ENCODE measurements at places on chromosomes 2 and 18.
A peak's percentile ranks its signal among the peaks of the same experiment; 100 is the strongest.

DNA sequence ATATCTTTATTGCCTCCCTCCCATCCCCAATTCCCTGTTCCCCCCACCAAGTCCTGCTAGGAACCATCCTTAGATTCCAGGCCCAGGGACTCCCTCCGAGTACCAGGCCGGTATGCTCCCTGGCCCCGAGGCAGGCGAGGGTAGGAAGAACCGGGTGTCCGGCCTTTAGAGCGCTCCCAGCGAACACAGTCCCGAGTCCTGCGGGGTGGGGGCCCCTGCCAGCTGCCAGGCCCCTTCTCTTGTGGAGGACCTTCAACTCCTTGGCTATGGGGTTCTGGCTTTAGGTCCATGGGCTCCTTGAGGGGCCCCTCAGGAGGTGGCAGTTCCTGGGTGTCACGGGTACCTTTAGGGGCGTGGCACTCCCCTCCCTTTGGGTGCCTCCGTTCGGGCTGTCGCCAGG lies 4.4 kb downstream of the BCS1L start:
- peaks cover 43% of the 10 kb centered on the region for H3K36me3 ChIP-seq
- H3K4me1 ChIP-seq: peaks cover 13% of the 10 kb centered on the region
- DNase-seq: no peak
- no peak overlapping the region for H3K4me3 ChIP-seq
- H3K27me3 ChIP-seq: peaks cover 1% of the 10 kb centered on the region

DNA sequence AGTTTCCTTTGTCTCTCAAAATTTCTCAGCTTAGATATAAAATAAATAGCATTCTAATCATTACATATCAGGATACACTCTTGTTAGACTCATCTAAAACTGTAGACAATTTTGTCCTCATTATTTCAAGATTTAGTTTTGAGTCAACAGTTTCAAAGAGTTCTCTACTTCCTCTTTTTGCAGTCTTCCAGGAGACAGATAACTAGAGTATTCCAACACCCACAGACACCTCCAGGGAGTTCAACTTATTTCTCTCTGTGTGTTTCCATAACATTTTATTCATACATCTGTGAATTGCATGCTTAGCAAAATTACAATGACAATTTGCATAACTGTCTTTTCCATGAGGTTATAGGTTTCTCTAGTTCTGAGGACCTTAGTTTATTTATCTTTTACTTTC lies 166.6 kb upstream of the HNMT start:
- H3K27ac ChIP-seq: no peak overlapping the region
- H3K4me3 ChIP-seq: no peak overlapping the region
- no peaks in the 10 kb centered on the region for H3K27me3 ChIP-seq
- H3K4me1 ChIP-seq: no peaks in the 10 kb centered on the region
- DNase-seq: no peak

DNA sequence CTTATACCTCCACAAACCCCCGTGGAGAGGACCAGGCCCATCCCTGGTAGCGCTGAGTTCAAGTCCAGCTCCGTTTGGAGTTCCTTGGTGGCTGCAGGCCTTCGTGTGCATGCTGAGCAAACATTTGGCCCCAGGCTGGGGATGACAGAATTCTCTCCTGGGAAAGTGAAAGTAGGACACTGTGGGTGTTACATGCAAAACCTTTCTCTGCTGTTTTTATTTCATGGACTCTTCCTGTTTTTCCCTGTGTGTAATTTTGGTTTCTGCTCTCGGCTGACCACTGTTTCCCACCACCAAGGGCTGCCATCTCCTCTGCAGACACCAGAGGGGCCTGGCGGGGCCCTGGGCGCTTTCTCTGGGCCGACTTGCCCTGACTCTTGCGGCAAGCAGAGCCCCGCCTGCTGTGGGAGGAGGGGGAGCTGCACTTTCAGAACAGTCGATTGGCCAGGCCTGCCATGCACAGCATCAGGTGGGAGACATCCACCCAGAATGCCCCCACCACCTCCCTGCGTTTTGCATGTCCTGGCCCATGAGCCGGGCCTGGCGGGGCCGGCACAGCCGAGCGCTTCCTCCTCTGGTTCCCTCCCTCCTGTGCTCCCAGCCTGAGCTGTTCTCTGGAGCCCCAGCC lies 102.4 kb downstream of the CABLES1 start:
- H3K4me3 ChIP-seq: peak overlapping the region; percentile 62
- peak overlapping the region; percentile 71 for H3K27ac ChIP-seq
- H3K4me1 ChIP-seq: peaks cover 44% of the 10 kb centered on the region
- peaks cover 8% of the 10 kb centered on the region for H3K36me3 ChIP-seq

DNA sequence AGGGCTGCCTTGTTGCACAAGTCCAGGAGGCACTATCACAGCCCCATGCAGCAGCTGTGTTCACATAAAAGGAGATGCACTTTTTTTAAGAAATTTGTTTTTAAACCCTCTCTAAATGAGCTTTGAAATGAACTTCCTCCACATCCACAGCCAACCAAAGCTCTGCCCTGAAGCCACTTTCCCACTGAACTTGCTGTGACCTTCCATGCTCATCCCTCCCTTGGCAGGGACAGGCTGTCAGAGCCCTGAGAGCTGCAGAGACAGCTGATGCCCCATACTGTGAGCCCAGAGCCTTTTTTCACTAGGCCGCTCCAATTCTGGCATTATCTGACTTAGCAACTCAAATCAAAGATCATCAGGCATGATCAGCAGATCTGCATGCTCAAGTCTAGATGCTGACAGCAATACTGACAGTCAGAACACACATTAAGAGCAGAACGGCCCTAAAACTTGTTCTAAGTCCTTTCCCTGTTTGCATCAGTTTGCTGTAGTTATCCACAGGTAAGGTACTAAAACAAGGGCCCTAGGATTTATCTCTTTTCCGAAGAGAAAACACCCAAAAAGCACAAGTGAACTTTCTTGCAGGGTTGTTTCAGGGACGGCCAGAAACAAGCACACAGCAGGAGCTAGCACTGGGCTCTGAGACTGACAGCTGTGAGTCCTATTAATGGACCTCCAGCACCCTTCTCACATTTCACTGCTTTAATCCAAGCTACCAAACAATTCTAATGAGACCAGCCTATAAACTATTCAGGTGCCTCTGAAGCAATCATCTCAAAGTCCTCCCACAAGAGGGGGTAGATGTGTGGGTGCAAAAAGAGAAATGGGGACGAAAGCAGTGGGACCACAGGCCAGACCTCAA lies 34.9 kb downstream of the RNU4ATAC start:
- H3K4me1 ChIP-seq: peaks cover 21% of the 10 kb centered on the region
- H3K36me3 ChIP-seq: peaks cover 1% of the 10 kb centered on the region
- no peak overlapping the region for H3K4me3 ChIP-seq

- H3K4me1 ChIP-seq: peaks cover 14% of the 10 kb centered on the region
- H3K27me3 ChIP-seq: no peaks in the 10 kb centered on the region
- no peak overlapping the region for H3K4me3 ChIP-seq
- no peak for DNase-seq
- no peak overlapping the region for H3K27ac ChIP-seq
Observed at GRCh38 chr2:196745711-196746110, 53.8 kb downstream of the GTF3C3 start.

DNA sequence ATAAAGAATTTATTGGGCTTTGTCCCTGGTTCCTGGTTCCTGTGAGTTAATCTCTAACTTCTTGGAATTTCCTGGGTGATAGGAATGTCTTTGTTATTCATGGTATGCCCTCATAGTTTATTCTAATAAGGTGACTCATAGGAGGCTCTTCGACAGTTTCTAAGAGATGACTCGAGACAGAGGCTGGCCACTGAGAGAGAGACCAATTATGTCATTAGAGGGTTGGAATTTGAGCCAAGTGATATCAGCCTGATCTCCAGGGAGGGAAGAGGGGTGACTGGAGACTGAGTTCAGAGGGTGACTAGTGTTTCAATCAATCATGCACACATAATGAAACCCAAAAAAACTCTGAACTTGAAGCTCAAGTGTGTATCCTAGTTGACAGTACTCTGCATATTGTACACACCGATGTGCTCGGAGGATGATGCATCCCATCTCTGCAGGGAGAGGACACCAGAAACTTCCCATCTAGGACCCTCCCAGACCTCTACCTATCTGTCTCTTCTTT lies 185.7 kb downstream of the MTCL1 start:
- H3K27me3 ChIP-seq: peaks cover 2% of the 10 kb centered on the region
- H3K4me3 ChIP-seq: no peak overlapping the region
- H3K27ac ChIP-seq: no peak overlapping the region
- no peaks in the 10 kb centered on the region for H3K4me1 ChIP-seq
- no peak for DNase-seq
- H3K36me3 ChIP-seq: no peaks in the 10 kb centered on the region

DNA sequence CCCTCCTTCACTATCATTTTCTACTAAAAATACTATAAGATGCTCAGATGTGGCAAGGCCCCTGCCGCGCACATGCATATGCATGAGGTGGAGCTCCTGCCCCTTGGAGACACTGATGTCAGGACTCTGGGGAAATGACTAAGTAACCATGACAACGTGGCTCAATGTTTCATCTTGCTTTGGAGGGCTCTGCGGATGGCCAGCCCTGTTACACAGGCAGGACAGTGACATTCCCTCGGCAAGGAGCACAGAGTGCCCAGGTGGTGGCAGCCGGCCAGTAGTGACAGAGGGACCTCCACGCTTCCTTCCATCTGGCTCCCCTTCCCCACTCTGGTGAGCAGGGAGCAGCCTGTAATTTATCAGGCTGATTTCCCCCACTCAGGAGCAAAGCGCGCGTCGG lies 364.1 kb downstream of the SS18 start:
- no peak overlapping the region for H3K4me3 ChIP-seq
- DNase-seq: no peak

GRCh38 chr2:46873604-46874068 lies 42.0 kb downstream of the MCFD2 start:
- no peak overlapping the region for H3K4me3 ChIP-seq
- DNase-seq: no peak
- H3K36me3 ChIP-seq: no peaks in the 10 kb centered on the region
- H3K4me1 ChIP-seq: peaks cover 9% of the 10 kb centered on the region

GRCh38 chr18:45540125-45540524 lies 75.2 kb upstream of the SLC14A2 start:
- H3K27ac ChIP-seq: no peak overlapping the region
- H3K27me3 ChIP-seq: peaks cover 4% of the 10 kb centered on the region

GRCh38 chr2:239685556-239685955 lies 284.7 kb upstream of the HDAC4 start:
- H3K27me3 ChIP-seq: peaks cover 27% of the 10 kb centered on the region
- no peaks in the 10 kb centered on the region for H3K4me1 ChIP-seq
- no peak overlapping the region for H3K4me3 ChIP-seq
- DNase-seq: no peak

DNA sequence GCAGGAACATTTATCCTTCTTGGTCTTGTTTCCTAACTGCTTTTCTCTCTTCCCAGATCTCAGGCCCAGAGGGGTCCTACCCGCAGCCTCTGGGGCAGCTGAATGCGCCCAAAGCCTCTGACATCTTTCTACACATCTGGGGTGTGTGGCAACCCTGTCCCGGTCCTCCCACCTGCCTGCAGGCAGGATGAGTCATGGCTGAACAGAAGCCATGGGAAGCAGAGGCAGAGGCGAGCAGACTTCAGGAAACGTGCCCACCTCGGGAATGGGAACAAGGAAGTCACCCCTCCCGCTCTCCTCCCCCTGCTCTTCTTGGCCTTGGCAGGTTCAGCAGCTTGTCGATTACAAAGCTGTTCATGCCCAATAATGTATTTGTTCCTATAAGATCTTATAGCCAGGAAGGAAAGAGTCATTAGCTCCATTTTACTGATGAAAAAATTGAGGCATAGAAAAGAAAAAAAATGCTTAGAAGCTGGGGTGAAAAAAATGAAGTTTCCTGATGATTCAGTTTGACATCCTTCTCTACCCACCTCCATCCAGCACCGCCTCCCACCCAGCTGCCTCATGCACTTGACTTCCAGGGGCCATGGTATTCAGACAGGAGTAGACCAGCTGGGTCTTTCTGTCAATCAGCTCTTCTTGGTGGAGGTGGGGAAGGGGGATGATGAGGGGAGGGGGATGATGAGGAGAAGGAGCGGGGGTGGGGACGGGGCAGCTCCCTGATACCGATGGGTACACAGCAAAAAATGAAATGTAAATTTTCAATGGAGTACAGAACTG lies 10.4 kb upstream of the KCNF1 start:
- no peak overlapping the region for H3K4me3 ChIP-seq
- DNase-seq: no peak
- H3K27me3 ChIP-seq: peaks cover 15% of the 10 kb centered on the region
- H3K36me3 ChIP-seq: no peaks in the 10 kb centered on the region
- no peak overlapping the region for H3K27ac ChIP-seq

- no peak overlapping the region for H3K4me3 ChIP-seq
- no peak overlapping the region for H3K27ac ChIP-seq
- no peaks in the 10 kb centered on the region for H3K36me3 ChIP-seq
- H3K4me1 ChIP-seq: no peaks in the 10 kb centered on the region
Observed at GRCh38 chr2:14910654-14911053, 278.1 kb downstream of the LRATD1 start.

DNA sequence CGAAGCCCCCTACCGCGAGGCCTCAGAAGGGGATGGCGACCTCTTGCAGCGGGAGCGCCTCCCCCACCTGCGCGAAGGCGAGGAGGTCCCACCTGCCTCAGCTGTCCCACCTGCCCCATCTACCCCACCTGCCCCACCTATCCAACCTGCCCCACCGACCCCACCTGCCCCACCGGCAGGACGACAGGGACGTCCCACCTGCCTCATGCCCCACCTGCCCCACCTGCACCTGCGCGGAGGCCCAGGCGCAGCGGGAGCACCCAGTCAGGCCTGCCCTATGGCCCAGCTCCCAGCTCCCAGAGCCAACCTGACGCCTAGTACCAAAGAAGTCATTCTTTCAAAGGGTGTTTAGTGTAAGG lies 489.1 kb upstream of the SMIM21 start:
- H3K27me3 ChIP-seq: peaks cover 14% of the 10 kb centered on the region
- no peaks in the 10 kb centered on the region for H3K4me1 ChIP-seq
- no peak overlapping the region for H3K4me3 ChIP-seq
- H3K27ac ChIP-seq: no peak overlapping the region

- no peaks in the 10 kb centered on the region for H3K36me3 ChIP-seq
- DNase-seq: no peak
- peaks cover 19% of the 10 kb centered on the region for H3K4me1 ChIP-seq
- no peak overlapping the region for H3K27ac ChIP-seq
- H3K4me3 ChIP-seq: no peak overlapping the region
Observed at GRCh38 chr2:9692456-9693195, 61.8 kb upstream of the YWHAQ start.

- H3K4me1 ChIP-seq: peaks cover 74% of the 10 kb centered on the region
- no peak overlapping the region for H3K4me3 ChIP-seq
- no peak for DNase-seq
- no peak overlapping the region for H3K27ac ChIP-seq
- no peaks in the 10 kb centered on the region for H3K27me3 ChIP-seq
Observed at GRCh38 chr2:233850745-233851144, 3.6 kb downstream of the HJURP start.

GRCh38 chr2:75390169-75390568 lies 170.6 kb downstream of the EVA1A start:
- H3K36me3 ChIP-seq: no peaks in the 10 kb centered on the region
- no peak overlapping the region for H3K4me3 ChIP-seq
- no peaks in the 10 kb centered on the region for H3K4me1 ChIP-seq
- H3K27me3 ChIP-seq: peaks cover 2% of the 10 kb centered on the region
- no peak overlapping the region for H3K27ac ChIP-seq

All from activated T-helper 1 cell treated with anti-CD3 and anti-CD28 coated beads, Interleukin-12 subunit alpha, Interleukin-12 subunit beta, Interleukin-2, Interleukin-4 antibody, amounts not matched to agents 30 ng/mL and 10 ng/mL and 1 ng/mL, durations not matched to agents 14 hours and 24 hours and 36 hours (primary cell).